Trophoblast cell (in vitro differentiated cells and primary cell): ENCODE measurements at places on chromosomes 2 and 18.

GRCh38 chr2:207422380-207422779 is 107.4 kb upstream of the CREB1 start:
- DNase-seq: no peak

GRCh38 chr2:48514348-48515003 is 15.5 kb upstream of the STON1 start:
- DNase-seq: no peak

DNA sequence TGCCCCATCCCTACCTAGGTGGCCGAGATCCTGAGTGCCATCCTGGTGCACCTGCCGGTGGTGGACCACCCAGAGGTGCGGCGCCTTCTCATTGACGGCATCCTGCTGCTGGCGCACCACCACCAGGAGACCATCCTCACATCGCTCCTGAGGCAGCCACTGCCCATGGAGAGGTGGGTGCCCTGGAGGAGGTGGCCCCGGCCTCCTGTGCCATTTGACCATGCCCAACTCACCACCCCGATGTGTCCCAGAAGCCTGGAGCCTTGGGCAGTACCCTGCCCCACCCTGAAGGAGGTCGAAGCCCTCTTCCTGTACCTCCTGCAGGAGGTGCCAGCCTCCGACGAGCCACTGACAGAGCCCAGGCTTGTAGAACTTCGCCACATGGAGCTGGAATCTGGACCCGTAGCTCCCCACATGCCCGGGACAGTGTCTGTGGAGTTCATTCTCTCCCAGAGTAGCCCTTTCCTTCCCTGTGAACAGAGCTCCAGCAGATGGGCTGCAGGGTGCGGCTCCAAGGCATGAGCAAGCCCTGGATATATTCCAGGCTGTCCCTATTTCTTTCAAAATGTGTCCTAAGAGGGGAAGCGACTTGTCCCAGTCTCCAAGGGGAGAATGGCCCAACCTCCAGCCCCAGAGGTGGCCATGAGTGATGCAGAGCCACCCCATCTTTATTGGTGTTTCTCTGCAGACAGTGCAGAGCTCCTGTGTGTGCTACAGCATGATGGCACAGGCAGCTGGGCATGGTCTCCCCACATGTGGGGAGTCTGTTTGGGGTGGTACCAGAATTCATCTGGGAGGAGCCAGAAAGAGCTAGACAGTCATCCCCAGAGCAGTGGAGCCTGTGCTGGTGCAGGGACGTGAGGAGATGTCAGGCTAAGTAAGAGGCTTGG is 34.2 kb downstream of the HJURP start:
- no peak for DNase-seq

DNA sequence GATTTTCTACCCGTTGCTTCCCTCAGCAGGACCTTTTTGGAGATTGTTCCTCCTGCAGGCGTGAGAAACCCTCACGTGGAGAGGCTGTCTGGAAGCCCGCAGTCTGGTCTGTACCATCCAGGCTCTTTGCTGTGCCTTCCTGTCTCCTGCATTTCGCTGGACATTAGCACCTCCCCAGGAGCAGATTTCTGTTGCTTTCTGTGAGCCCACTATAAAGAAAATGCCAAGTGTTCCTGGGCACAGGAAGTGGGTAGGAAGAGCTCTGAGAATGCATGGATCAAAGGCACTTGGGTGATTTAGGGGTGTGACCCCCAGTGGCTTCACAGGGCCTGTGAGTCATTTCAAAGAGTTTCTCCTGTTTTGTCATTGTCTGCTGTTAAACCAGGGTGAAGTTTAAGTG is 27.3 kb downstream of the SPTBN1 start:
- DNase-seq: no peak

- DNase-seq: no peak
Measured at GRCh38 chr2:159987181-159987580, 75.2 kb downstream of the PLA2R1 start.

GRCh38 chr2:171185165-171185818 is 24.6 kb upstream of the TLK1 start:
- DNase-seq: no peak

- DNase-seq: peak; percentile 64
Measured at GRCh38 chr2:14524041-14524802, 108.3 kb upstream of the LRATD1 start.

- DNase-seq: no peak
Measured at GRCh38 chr2:36965206-36965605, 1.1 kb downstream of the STRN start.

DNA sequence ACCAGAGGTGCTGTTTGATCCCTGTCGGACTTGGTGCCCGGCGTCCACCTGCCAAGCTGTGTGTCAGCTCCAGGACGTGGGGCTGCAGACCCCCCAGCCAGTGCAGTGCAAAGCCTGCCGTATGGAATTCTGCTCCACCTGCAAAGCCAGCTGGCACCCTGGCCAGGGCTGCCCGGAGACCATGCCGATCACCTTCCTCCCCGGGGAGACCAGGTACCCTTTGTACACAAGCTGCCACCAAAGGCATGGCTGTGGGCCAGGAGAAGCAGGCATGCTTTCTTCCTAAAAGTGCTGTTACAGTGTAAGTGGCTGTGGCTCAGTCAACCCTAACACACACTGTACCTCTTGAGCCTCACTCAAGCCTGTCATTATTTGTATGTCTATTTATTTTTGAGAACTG is 103.3 kb downstream of the RNF144A start:
- no peak for DNase-seq

DNA sequence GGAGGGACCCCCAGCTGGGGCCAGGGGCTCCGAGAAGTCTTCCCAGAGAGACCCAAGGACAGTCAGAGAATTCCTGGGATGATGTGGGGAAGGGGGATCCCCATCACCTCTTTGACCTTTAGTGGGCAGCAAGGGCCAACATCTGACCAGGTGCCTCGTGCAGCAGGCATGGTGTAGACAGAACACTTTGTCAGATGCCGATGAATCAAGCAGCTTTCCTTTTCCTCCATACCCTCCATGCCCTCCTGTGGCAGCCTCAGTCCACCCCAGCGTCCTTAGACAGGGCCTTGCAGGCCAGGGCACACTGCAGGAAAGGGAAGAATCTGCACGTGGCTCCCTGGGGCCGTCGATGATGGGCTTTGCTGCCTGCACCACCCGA is 26.3 kb downstream of the GPR55 start:
- DNase-seq: no peak

- DNase-seq: no peak
Measured at GRCh38 chr2:19244460-19245363, 113.7 kb downstream of the OSR1 start.
